ENCODE measurements at places on chromosomes 5 and 9. TPM values are rescaled to one million over a fixed set of nuclear protein-coding genes. Genes with fewer than 3 reads are reported as not detected.

GRCh38 chr5:133049726-133050048 is 2.1 kb upstream of the HSPA4 start:
- no peak for DNase-seq
- peaks cover 7% of the 10 kb centered on the region for H3K36me3 ChIP-seq

DNA sequence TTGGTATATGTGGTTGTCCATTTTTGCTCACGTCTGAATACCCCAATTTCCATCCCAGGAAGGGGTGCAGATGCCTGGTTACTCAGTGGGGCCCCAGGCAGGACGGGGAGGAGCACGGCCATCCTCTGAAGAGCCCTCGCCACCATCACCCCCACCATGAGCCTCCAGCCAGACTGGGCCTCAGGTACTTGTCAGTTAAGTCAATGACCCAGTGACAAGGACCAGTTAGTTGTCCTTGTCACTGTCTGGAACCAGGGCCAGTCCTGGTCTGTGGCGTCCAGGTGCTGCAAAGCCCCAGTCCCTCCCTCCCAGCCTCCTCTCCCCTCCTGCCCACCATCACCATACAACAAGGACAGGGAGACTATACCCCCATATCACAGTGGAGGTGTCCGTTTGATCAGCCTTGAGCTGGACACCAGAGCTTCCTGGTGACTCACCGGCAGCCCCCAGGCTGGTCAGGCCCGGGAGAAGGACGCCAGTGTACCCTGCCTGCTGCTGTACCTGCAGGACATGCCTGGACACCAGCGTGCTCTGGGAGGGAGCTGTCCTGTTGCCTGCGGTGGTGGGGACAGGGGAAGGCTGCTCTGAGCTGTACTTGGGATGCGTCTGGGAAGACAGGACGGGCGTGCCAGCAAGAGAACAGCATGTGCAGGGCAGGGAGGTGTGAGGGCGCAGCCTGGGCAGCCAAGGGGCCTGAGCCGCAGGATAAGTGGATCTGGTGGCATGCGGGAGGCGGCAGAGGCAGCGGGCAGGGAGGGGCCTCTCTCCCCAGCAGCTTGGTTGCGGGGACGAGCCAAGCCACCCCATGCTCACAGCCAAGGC is 32.6 kb upstream of the TTLL11 start:
- no peak for DNase-seq
- H3K36me3 ChIP-seq = no peaks in the 10 kb centered on the region
- peaks cover 23% of the 10 kb centered on the region for H3K4me1 ChIP-seq

- no peak overlapping the region for H3K27ac ChIP-seq
- DNase-seq = no peak
- no peaks in the 10 kb centered on the region for H3K27me3 ChIP-seq
- H3K36me3 ChIP-seq = peaks cover 33% of the 10 kb centered on the region
- peaks cover 9% of the 10 kb centered on the region for H3K4me1 ChIP-seq
- no peak overlapping the region for H3K4me3 ChIP-seq
Observed at GRCh38 chr5:139619861-139620260, 28.3 kb upstream of the CXXC5 start.

- H3K36me3 ChIP-seq = no peaks in the 10 kb centered on the region
- peaks cover 19% of the 10 kb centered on the region for H3K4me1 ChIP-seq
Observed at GRCh38 chr9:122832194-122832593, 3.8 kb upstream of the PDCL start.

- no peaks in the 10 kb centered on the region for H3K36me3 ChIP-seq
- DNase-seq = no peak
- peaks cover 2% of the 10 kb centered on the region for H3K4me1 ChIP-seq
- H3K4me3 ChIP-seq = no peak overlapping the region
- H3K27ac ChIP-seq = no peak overlapping the region
Observed at GRCh38 chr9:75197561-75197960, 109.2 kb downstream of the OSTF1 start.

DNA sequence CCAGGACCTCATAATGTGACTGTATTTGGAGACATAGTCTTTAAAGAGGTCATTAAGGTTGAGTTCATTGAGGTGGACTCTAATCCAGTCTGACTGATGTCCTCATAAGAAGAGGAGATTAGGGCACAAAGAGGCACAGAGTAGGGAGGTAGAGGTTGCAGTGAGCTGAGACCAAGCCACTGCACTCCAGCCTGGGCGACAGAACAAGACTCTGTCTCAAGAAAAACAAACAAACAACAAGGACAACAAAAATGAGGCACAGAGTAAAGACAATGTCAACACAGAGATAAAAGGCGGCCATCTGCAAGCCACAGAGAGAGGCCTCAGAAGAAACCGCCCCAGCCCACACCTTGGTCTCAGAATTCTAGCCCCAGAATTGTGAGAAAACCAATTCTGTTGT is 17.0 kb upstream of the TDRD7 start:
- H3K27ac ChIP-seq = no peak overlapping the region
- peaks cover 17% of the 10 kb centered on the region for H3K4me1 ChIP-seq
- no peak overlapping the region for H3K4me3 ChIP-seq
- no peaks in the 10 kb centered on the region for H3K36me3 ChIP-seq
- peaks cover 17% of the 10 kb centered on the region for H3K27me3 ChIP-seq

DNA sequence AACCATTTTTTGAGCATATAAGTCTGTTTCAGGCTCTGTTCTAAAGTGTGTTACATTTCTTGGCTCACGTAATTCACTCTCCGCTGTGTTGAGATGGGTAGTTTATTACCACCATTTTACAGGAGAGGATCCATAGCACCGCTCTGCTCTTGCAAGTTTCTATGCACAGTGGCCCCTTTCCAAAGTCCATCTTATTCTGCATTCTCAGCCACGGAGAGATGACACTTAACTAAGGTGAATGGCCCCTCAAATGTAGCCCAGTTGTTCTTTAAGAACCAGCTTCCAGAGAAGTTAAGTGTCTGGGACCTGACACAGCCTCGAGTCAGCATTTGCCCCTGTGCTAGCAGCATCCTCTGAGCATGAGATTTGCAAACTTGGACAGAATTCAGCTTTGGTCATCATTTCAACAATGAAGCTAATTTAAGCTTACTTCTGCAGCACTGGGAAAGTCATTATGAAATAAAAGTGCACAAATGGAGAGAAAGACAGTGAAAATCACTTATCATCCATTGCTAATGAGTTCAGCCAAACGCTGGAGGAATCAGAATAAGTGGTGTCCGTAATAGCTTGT is 61.9 kb downstream of the FAM78A start:
- peaks cover 4% of the 10 kb centered on the region for H3K4me1 ChIP-seq
- DNase-seq = no peak
- H3K36me3 ChIP-seq = peaks cover 48% of the 10 kb centered on the region

DNA sequence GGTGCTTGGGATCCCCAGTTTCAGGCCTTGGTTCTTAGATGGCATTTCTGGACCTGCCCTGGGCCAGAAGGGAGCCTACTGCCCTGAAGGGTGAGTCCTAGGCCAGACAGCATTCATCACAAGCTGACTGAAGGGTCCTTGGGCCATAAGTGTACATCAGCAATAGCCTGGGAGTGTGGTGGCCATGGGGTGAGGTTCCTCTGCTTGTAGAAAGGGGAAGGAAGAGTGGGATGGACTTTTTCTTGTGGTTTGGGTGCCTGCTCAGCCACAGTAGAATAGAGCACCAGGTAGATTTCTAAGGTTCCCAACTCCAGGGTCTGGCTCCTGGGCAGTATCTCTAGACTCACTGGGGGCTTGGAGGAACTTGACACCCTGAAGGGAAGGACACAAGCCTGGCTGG is 95.2 kb upstream of the PHF24 start:
- no peaks in the 10 kb centered on the region for H3K4me1 ChIP-seq
- H3K4me3 ChIP-seq = no peak overlapping the region
- H3K36me3 ChIP-seq = no peaks in the 10 kb centered on the region

- no peaks in the 10 kb centered on the region for H3K27me3 ChIP-seq
- no peak overlapping the region for H3K4me3 ChIP-seq
- no peak for DNase-seq
Observed at GRCh38 chr5:89120719-89121118, 237.7 kb upstream of the MEF2C start.

- no peak for DNase-seq
- no peak overlapping the region for H3K27ac ChIP-seq
- H3K36me3 ChIP-seq = peaks cover 10% of the 10 kb centered on the region
- H3K27me3 ChIP-seq = no peaks in the 10 kb centered on the region
- peaks cover 2% of the 10 kb centered on the region for H3K4me1 ChIP-seq
Observed at GRCh38 chr9:105608721-105609598, 51.0 kb downstream of the FKTN start.

DNA sequence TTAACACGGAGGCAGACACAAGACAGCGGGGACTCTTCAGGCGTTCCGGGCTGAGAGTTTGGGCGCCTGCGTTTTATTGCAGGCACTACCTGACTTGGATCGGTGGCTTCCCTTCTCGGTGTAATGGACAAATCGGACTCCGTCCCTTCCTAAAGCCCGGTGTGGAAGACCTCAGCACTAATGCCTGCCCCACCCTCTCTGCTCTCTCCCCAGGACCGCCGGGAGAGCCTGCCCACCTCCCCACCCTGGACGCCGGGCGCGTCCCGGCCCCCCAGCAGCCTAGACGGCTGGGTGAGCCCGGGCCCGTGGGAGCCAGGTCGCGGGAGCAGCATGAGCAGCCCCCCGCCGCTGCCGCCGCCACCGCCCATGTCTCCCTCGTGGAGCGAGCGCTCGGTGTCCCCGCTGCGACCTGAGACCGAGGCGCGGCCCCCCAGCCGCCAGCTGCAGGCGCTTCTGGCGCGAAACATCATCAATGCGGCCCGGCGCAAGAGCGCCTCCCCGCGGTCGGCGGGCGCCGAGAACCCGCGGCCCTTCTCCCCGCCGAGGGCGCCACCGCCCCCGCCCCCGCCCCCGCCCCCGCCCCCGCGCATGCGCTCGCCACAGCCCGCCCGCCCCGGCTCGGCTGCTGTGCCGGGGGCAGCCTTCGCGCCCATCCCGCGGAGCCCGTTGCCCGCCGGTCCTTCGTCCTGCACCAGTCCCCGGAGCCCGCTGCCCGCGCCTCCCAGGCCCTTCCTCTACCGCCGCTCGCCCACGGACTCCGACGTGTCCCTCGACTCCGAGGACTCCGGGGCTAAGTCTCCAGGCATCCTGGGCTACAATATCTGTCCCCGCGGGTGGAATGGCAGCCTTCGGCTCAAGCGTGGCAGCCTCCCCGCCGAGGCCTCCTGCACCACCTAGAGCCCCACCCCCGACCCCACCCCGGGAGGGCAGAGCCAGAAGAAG is 4.6 kb upstream of the MYOZ3 start:
- peak overlapping the region; percentile 75 for H3K27ac ChIP-seq
- H3K27me3 ChIP-seq = peaks cover 12% of the 10 kb centered on the region
- DNase-seq = peak; percentile 93
- peak overlapping the region; percentile 84 for H3K4me3 ChIP-seq
- no peaks in the 10 kb centered on the region for H3K36me3 ChIP-seq

- H3K36me3 ChIP-seq = no peaks in the 10 kb centered on the region
- no peak overlapping the region for H3K27ac ChIP-seq
- H3K4me1 ChIP-seq = peaks cover 6% of the 10 kb centered on the region
- no peak for DNase-seq
- peaks cover 18% of the 10 kb centered on the region for H3K27me3 ChIP-seq
Observed at GRCh38 chr5:135561266-135561665, 17.5 kb downstream of the CXCL14 start.

- H3K27ac ChIP-seq = no peak overlapping the region
- DNase-seq = no peak
- H3K4me3 ChIP-seq = no peak overlapping the region
- peaks cover 8% of the 10 kb centered on the region for H3K27me3 ChIP-seq
- H3K4me1 ChIP-seq = no peaks in the 10 kb centered on the region
Observed at GRCh38 chr9:115540091-115540490, 422.1 kb upstream of the TNC start.

- H3K4me3 ChIP-seq = no peak overlapping the region
- peaks cover 4% of the 10 kb centered on the region for H3K27me3 ChIP-seq
- no peak overlapping the region for H3K27ac ChIP-seq
- no peak for DNase-seq
- peaks cover 5% of the 10 kb centered on the region for H3K4me1 ChIP-seq
Observed at GRCh38 chr9:4515958-4516375, 25.7 kb downstream of the SLC1A1 start.

DNA sequence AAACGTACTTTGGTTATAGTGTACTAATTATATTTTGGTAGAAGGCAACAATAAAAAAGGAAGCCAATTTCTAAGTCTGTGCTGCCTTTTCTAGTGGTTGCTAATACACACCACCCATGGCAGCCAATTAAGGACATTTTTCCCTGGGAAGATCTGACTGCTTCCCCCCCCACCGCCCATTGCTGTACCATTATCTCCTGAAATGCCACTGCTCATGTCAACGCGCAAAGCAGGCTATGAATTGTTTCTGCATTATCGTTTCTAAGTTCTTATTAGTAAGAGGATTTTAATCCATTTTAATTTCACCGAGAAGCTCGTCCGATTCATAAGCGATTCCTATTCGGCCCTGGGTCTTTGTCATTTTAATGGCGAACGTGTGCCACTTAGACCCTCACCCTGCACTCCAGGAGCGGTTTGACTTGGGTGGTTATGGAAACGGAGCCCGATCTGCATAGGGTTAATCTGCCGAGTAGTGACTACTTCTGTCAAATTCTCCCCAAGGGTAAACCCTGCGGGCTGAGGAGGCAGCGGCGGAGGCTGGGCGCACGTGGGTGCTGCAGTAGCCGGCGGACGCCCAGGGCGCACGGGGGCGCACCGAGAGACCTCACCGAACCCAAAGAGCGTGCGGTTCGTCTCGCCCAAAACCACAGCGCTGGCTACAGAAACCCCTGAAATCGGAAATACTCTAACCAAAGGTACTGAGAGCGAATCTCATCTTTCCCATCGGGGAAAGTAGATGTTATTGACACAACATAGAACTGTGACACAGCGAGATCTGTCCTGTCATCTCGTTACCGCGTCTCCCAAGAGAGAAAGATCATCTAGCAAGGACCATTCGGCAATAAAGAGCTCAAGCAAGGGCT is 55.8 kb upstream of the SHC3 start:
- peak; percentile 54 for DNase-seq
- peak overlapping the region; percentile 0 for H3K4me3 ChIP-seq
- H3K4me1 ChIP-seq = peaks cover 11% of the 10 kb centered on the region
- no peak overlapping the region for H3K27ac ChIP-seq

DNA sequence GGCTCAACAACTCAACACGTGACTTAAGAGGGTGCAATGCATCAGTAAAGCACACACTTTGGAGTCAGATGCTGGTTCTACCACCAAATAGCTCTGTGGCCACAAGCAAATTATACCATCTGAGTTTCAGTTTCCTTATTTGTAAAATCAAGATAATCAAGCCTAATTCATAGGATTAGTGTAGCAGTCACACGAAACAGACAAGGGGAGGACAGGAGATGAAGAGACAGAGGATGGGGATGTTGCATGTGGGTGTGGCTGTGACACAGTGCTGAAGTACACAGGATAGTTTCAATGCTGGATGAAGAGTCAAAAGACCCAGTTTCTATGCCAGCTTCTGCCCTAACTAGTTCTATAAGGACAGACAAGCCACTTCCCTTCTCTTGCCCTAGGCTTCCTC is 60.2 kb downstream of the SPOCK1 start:
- no peak for DNase-seq
- no peak overlapping the region for H3K4me3 ChIP-seq
- no peaks in the 10 kb centered on the region for H3K36me3 ChIP-seq
- peaks cover 5% of the 10 kb centered on the region for H3K27me3 ChIP-seq

- H3K4me1 ChIP-seq = peaks cover 25% of the 10 kb centered on the region
- no peaks in the 10 kb centered on the region for H3K27me3 ChIP-seq
- H3K4me3 ChIP-seq = no peak overlapping the region
- no peak for DNase-seq
Observed at GRCh38 chr5:154215571-154216325, 25.2 kb downstream of the GALNT10 start.

- no peaks in the 10 kb centered on the region for H3K36me3 ChIP-seq
- H3K4me3 ChIP-seq = no peak overlapping the region
- no peak for DNase-seq
- no peaks in the 10 kb centered on the region for H3K4me1 ChIP-seq
- H3K27me3 ChIP-seq = no peaks in the 10 kb centered on the region
Observed at GRCh38 chr5:58358501-58359178, 101.2 kb downstream of the PLK2 start.

The DENND4C gene
- 44.4 TPM for total RNA-seq

The ANGPTL2 gene
- not detected for total RNA-seq

The ITK gene
- total RNA-seq = 324 TPM

The TLR4 gene
- 0.72 TPM for total RNA-seq

The SLC45A2 gene
- total RNA-seq = 0.40 TPM

The KIAA1958 gene
- 13.3 TPM for total RNA-seq

Data from activated naive CD8-positive, alpha-beta T cell treated with anti-CD3 and anti-CD28 coated beads, Interleukin-2, amount 10 ng/mL, durations not matched to agents 7 days and 5 days (primary cell).